ENCODE measurements at places on chromosomes 4 and X.

- DNase-seq, result no peak
Observed at GRCh38 chr4:118586357-118586790, 98.8 kb upstream of the METTL14 start.

DNA sequence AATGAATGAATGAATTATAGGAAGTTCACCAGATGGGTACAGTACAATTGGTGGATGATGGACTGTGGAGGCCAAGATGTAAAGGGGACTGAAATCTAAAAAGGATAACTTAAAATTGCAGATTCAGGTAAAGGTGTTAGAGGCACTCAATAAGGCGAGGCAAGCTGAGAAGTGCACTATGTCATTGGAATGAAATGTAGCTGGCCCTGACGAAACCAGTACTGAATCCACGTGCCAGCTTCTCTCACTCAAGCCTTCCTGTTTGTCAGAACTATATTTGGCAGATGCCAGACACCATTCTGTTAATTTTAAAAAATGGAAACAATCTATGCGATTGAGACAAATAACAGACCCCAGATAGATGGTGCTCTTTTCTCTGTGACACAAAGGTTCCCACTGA lies 1039.1 kb upstream of the TENM3 start:
- DNase-seq, result no peak

GRCh38 chrX:57172544-57172943 lies 35.3 kb upstream of the SPIN2A start:
- DNase-seq, result no peak

GRCh38 chrX:99091459-99091858 lies 1318.6 kb downstream of the PCDH19 start:
- no peak for DNase-seq

DNA sequence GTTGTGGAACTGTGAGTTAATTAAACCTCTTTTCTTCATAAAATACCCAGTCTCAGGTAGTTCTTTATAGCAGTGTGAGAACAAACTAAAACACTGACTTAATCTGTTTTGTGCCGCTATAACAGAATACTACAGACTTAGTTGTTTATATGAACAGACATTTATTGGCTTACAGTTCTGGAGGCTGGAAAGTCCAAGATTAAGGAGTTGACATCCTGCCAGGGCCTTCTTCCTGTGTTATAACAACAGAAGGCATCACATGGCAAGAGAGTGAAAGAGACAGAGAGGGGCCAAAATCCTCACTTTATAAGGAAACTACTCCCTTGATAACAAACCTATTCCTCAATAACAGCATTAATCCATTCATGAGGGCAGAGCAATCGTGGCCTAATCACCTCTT lies 42.5 kb upstream of the KCNIP4 start:
- no peak for DNase-seq

All from stimulated activated CD4-positive, alpha-beta T cell treated with anti-CD3 and anti-CD28 coated beads, Interleukin-2, amount 100 ng/mL, for 48 hours (primary cell).